ENCODE measurements at places on chromosomes 5 and 9.

- no peak for DNase-seq
These were observed 1136.3 kb upstream of the ACO1 start for GRCh38 chr9:31248156-31248555.

DNA sequence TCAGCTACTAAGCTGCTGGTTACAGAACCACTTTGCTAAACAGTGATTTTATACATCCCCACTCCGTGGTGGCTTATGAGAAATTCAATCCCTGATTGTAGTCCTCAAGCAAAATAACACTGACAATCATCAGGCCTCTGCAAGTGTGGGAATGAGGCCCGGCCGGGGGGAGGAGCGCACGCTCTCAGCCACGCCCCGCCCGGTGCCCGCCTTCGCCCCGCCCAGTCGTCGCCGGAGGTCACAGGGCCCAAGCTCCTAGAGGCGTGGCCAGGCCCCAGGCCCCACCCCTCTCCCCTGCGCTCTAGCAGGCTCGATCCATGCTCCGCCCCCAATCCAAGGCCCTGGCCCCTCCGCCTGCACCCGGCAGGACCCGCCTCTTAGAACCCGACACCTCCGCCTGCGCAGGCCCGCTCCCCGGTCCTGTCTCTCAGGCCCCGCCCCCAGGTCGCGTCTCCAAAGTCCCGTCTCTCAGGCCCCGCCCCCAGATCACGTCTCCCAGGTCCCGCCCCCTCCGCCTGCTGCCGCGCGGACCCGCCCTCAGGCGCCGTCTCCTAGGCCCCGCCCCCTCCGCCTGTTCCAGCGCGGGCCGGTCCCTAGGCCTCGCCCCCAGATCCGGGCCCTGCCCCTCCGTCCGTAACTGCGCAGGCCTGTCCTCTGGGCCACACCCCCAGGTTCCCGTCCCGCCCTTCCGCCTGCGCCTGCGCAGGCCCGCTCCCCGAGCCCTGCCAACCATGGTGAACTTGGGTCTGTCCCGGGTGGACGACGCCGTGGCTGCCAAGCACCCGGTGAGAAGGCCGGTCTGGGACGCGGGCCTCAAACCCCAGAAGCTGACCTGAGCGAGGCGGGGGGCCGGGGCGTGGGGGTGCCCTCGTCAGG lies at the start of gene TMEM141:
TSS of gene TMEM141 (plus strand) at position 705 of the 876 bp plus-strand sequence. CDS start at position 732, 27 bp downstream.
- peak; percentile 99 for DNase-seq

DNA sequence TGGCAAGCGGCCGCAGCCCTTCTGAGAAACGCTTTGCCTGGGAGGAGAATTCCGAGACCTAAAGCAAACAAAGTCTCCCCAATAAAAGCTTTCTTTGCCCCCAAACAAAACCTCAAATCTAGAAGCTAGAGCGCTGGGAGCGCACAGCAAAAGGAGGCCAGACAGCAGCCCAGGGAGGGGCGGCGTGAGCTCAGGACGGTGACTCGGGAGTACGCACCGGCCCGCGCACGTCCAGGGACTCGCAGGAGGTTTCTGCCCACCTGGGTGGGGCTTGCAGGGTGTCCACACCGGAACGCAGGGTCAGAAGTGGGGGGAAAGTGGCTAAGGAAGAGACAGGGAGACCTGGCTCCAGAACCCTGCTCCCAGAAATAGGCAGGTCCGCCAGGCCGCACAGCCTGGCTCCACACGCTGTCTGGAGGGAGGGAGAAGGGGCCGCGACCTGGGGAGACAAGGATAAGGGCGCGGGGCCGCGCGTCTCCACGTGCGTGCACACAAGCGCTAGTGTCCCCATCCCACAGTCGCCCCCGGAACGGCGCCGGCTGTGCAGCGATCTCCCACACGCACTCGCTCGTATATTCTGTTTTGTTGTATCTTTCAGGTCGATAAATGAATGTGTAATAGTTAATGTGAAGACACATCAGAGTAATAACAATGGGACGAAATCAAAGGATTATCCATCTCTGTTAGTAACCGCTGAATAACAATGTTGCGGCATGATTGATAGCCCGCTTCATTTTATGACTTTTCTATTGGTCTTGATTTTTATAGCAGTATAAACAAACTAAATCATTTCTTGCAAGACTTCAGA lies 2.3 kb upstream of the OTP start:
- DNase-seq: no peak

- no peak for DNase-seq
These were observed 778 bp upstream of the PPP6C start for GRCh38 chr9:125190361-125190801.

DNA sequence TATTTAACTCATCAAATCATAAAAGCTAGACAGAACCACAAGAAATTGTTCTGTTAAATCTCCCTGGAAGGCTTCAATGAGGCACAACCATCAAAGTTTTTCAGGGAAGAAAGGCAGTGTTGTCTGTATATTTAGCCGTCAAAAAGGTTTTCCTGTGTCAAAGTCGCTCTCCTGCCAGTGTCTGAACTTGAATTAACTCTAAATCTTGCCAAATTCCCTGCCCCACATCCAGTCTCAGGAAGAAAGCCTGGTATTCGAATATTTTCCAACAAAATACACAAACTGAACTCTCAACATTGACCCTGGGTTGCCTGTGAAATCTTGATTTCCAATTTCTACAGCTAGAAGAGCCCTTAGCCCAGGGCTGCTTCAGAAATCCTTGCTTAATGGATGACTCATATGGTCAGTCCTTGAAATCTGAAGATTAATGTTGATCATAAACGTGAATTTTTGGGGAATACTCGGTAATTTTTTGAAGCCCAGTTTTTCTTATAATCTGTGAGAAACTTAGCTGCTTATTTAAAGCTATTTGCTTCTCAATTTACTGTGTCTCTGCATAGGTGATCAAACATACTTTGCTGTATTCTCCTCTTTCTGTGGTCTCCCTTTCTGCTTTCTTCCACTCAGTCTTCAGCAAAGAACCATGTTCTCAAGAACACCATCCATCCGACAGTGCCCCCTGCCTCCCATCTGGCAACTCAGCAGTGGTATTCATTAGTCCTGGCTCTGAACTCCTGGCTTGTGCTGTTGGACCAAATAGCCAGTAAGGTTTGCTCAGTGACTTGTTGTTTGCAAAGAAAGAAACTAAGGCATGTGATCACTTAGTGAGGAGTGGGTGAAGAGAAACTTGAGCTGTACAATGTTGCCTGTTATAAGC lies 58.9 kb downstream of the NREP start:
- DNase-seq: no peak

GRCh38 chr5:172837640-172838039 lies 3.6 kb downstream of the ERGIC1 start:
- DNase-seq: no peak

DNA sequence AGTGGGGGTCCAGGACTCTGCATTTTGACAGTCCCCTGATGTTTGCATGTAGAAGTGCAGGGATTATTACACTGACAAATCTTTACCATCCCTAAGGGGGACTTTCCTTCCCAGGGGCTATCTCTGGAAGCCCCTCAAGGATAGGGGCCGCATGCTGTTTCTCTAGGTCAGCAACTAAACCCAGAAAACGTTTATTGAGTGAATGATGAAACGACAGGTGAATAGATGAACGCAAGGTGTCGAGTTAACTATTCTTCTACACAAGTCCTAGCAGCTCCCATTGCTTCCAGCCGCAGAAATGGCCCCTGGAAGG lies 281 bp upstream of the HSD17B4 start:
- no peak for DNase-seq

DNA sequence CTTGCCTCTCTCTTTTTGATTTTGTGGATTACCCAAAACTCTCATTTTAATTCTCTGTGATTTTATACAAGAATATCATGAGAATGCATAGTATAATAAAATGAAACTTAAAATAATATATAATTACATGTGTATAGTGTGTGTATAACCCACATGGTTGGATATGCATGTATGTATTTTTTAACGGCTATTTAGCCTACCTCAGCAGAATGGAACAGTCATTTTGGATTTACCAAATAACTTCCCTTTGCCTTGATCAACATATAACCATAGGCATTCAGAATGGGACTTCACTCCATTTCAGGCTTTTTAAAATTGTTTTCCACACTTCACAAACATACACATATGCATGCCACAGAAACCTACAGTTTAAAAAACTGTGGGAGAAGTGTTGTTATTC lies 161.2 kb downstream of the SLF1 start:
- no peak for DNase-seq

- no peak for DNase-seq
These were observed 5.0 kb downstream of the IL11RA start for GRCh38 chr9:34656992-34657391.

DNA sequence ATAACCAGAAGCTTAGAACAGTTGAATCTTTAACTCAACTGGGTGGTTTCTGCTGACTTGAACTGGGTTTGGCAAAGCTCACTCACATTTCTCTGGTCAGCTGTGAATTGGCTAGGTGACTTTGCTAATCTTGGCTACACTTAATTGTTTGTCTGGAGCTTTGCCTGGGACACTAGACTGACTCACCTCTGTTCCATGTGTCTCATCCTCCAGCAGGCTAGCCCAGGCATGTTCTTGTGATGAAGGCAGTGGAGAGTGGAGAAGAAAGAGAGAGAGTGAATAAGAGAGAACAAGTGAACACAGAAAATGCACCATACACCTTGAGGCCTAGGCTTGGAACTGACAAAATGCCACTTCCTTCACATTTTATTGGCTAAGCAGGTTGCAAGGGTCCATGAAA lies 32.6 kb downstream of the SPATA31D1 start:
- no peak for DNase-seq

- no peak for DNase-seq
These were observed 68.6 kb downstream of the GDNF start for GRCh38 chr5:37771203-37771611.

DNA sequence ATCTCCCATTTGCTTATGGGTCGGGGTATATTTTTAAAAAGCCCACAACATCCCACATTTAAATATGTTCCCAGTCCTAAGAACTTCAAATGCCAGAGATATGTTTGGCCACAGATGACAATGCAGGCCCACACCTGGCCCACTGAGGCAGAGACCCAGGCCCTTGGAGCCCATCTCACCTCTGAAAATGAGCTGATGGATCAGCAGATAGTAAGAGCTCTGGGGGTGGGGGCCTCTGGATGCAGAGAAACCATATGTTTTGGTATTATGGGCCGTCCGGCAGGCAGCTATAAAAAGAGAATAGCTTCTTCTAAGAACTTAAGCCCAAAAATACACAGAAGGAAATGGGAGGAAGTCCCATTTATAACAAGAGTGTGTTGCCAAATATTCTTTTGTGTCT lies 256.0 kb downstream of the GRIA1 start:
- no peak for DNase-seq

- no peak for DNase-seq
These were observed 8.2 kb upstream of the CAMK4 start for GRCh38 chr5:111215971-111216370.

- DNase-seq: no peak
These were observed 45.7 kb upstream of the SPATA31C2 start for GRCh38 chr9:88183798-88184495.

DNA sequence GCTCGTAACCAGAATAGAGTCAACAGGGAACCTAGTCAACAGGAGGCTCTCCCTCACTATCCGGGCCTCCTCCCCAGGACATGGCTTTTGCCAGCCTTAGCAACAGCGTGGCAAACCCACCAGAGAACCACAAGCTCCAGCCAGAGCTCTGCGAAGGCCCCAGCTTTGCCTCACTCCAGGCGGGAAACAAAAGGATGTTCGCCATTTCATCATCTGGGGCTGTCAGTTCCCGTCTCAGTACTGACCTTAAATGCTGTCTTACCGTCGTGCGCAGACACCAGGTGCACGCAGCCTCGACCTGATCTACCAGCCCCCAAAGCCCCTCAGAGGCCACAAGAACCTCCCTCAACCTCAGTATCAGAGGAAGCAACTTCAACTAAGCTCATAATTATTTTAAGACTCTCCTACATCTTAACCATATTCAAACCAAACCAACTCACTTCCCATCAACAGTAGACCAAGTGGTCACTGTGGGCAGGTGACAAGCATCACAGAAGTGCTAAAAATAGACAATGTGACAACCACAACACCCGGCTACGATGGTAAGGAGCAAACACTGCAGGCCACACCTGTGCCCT lies 71.4 kb downstream of the SEMA4D start:
- DNase-seq: no peak

GRCh38 chr9:122036988-122037387 lies 56.1 kb downstream of the TTLL11 start:
- DNase-seq: no peak

DNA sequence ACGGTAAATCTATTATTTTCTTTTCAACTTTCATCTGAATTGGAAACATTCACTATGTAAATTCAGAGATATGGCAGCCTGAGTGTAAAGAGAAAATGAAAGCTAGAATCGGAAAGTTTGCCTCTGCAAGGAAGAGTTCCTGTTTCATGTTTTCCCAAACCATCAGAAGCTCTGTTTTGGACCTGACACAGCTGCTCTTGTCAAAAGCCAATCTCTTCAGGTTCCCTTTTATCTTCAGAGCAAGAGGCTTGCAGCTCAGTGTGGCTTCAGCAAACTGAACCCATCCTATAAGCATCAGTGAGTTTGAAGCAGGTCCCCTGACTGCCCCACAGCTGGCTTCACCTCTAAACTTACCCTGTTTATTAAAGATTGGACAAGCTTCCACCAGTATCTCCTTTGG lies 1099.7 kb downstream of the DTWD2 start:
- no peak for DNase-seq

DNA sequence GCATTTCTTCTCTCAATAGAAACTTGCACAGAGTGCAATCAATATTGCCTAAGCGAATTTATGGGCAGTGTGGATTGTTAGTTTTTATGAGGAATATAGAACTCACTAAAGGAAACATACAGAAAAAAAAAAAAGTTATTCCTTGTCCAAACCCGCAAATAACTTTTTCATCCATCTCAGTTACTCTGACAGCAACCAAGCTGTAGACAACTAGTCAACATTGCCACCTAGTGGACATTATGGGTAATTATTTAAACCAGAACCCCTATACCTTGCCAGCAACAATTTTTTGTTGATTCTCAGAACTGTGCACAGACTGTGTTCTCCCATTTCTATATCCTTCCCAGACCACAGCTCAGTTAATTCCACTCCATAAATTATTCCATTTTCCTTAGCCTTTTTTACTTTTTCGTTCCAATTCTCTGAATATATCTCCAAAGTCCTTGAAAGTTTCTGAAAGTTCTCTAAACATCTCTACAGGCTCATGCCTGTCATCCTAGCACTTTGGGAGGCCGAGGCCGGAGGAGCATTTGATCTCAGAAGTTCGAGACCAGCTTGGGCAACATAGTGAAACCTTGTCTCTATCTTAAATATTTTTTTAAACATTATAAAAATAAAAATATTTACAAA lies 2.6 kb upstream of the AFAP1L1 start:
- DNase-seq: no peak

All from NCI-H1048 (cell line).